ENCODE measurements at places on chromosomes 4 and X.

DNA sequence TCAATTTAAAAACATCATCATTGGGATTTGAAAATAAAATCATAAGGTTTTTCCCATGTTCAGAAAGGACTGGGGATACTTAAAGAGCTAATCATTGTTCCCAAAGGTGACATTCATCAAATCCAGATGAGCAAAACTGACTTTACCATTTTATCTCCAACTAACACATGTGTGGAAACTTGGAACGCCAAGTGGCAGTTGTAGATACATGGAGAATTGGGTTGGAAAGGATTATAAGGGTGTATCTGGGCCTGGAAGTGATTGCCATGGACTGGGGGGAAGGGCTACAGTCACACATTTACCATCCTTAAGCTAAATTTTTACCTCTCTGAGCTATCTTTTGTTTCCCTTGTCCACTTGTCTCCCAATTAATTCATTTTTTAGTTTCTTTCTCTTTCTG is 203.4 kb downstream of the SLC39A8 start:
- DNase-seq, result no peak

DNA sequence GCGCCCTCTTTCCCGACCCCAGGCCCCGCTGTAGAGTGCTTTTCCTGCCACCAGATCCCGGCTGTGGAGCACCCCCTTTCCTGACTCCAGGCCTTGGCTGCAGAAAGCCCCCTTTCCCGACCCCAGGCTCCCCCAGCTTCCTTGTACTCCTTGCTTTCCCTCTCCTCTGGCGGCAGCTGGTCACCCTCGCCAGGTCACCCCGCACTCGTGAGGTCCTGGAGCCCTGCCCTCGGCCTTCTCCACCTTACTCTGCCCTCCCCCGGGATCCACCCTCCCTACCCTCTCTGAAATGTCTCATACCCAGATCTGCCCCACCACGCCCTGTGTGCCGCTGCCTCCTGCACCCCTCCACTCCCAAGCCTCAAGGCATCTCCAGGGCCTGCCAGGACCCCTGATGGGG is 25.0 kb upstream of the C4orf50 start:
- DNase-seq, result no peak

DNA sequence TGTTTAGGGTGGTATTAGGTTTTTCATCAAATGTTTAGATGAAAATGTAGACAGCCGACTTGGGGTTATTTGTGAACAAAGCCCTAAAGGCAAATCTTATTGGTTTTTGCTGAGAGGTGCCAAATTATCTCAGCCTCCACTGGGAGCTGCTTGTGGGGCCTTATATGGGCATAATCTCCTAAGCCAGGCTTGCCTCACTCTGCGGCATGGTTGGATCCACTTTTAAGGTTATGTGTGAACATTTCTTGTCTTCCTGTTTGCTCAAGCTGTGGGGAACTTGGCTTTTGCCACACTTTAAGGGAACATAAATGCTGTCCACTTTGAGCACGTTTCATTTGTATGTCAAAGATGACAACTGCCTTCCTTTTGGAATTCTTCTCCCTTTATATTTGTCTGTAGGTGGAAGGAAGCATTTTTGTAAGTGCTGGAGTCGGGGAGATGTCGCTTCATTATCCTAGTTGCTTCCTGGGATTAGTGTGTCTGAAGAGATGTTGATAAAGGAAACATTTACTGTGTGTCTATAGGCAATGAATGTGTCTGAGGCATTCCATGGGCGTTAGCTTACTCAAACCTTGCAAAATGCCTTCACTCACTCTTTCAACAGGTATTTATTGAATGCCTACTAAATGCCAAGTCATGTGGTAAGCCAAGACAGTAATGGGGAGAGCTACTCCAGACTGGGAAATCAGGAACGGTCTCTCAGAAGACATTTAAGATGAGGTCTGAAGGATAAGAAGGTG is 78.3 kb downstream of the SLC9A6 start:
- DNase-seq, result no peak

GRCh38 chrX:77740376-77740905 is 45.6 kb downstream of the ATRX start:
- DNase-seq, result no peak

Measured in CD4-positive, alpha-beta T cell treated with Interleukin-2 at 100 ng/mL for 4 hours (primary cell).